ENCODE measurements at places on chromosomes 5 and 9.

- DNase-seq, result peak; percentile 2
Observed at GRCh38 chr9:127159325-127159801, 36.9 kb upstream of the ANGPTL2 start.

DNA sequence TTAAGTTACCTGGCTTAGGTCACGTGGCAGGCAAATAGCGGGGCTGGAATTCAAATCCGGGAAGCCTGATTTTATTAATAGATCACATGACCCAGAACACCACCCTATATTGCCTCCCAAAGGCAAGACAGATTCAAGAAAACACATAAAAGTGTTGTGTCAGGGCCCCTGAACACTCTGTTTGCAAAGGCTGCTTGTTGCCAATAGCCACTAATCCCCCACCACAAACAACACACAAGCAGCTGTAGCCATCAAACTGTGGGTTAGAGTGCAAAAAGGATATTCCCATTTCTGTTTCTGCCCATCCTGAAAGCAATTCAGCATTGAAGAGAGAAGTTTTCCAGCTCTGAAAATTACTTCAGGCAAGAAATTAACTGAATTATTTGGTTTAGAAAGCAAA lies 358.9 kb upstream of the RFX3 start:
- DNase-seq, result no peak

GRCh38 chr5:168356171-168356570 lies 64.7 kb downstream of the WWC1 start:
- no peak for DNase-seq

- no peak for DNase-seq
Observed at GRCh38 chr9:18606281-18606680, 132.3 kb downstream of the ADAMTSL1 start.

- no peak for DNase-seq
Observed at GRCh38 chr9:38153152-38153909, 84.3 kb upstream of the SHB start.

DNA sequence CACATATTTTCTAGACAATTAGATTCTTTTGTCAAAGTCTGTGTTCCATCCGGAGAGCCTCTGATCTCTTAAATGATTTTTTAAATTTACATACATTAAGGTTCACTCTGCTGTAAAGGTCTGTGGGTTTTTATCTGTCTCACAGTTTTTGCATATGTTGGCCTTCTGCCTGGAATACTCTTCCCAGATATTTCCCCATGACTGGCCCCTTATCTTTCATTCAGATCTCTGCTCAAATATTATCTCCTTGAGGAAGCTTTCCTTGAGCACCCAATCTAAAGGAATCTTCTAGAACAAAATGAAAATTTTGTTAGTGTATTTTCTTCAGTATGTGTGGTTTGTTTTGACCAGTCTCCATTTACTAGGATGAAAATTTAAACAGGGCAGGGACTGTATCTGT lies 26.3 kb downstream of the FAF2 start:
- DNase-seq, result no peak

GRCh38 chr5:122924203-122924602 lies 78.8 kb downstream of the SNX24 start:
- no peak for DNase-seq

- no peak for DNase-seq
Observed at GRCh38 chr5:87732875-87733768, 320.4 kb upstream of the CCNH start.

- no peak for DNase-seq
Observed at GRCh38 chr5:125325488-125326149, 579.2 kb upstream of the ZNF608 start.

GRCh38 chr9:131942146-131942720 lies 137.4 kb downstream of the MED27 start:
- DNase-seq, result no peak

GRCh38 chr5:72955143-72955767 lies 586 bp upstream of the FCHO2 start:
- DNase-seq, result peak; percentile 67

DNA sequence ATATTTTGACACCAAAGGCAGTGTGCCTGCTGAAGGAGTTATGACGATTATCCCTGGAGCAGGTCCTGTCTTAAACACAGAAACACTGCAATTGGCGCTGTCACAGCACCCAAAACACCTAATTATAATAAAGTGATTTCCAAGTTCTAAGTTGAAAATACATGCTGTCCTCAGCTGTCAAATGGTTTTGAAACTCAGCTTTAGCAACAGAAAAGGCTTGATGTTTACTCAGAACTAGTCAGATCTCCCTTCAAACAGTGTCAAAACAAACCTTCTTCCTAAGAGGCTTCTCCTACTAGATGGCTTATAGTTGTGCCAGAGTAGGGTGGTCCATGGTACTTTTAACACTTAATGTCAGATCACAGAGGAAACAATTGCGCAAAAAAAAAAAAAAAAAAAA lies 87.2 kb upstream of the IRX1 start:
- DNase-seq, result no peak

DNA sequence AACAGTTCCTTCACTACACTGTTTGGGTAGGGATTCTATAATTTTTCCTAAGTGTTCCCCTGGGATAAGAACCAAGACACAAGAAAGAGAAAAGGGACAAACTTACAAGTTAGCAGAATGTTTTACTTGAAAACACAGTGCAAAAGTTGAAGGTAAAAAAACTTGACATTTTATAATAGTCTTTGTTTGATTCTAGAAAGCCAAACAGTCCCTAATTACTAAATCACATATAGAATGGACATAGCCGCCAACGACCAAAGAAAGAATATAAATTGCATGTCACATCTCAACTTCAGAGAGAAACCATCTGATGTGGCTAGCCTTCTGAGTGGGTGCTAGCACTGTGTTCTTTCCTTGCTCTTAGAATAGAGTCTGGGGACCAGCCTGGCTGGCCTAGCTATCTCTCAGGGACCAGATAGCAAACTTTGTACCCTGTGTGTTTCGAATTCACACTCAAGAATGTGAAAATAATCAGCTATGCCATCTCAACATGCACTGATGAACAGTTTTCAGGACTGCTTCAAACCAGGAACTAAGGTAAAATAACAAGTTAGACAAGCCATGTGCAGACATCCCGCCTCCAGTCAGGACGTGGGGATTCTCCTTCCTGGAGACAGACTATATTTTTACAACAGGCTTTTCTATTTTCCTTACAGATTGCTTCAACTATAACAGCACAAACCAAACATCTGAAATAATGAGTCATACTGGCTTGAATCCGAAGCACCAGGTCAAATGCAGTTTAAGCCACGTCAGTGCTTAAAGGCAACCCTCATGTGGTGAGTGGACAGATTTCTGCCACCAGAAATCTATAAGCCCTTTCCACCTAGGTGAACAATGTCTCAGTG lies 53.7 kb downstream of the LHFPL2 start:
- peak; percentile 80 for DNase-seq

GRCh38 chr5:17964067-17964466 lies 329.8 kb downstream of the TAF11L14 start:
- no peak for DNase-seq

DNA sequence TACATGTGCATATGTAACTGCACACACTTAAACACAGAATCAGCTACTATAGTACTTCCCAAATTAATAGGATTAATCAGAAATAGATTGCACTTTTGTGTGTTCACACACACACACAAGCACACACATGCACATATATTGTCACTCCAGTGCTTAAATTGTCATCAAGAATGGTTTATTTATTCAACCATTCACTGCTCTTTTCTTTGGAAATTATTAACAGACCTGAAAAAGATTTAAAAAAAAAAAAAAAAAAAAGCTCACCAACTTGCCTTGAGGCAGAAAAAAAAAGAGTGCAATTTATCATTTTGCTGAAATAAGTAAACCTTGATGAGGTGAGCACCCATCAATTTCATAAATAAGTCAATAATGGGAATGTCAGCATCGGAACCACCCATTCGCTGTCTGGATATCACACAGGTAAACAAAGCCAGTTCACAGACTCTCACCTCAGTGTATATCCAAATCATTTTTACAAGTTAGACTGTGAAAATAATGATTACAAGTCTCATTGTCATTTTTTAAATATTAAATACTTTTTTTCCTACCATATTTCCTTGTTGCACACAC lies 562.8 kb downstream of the BNC2 start:
- no peak for DNase-seq

DNA sequence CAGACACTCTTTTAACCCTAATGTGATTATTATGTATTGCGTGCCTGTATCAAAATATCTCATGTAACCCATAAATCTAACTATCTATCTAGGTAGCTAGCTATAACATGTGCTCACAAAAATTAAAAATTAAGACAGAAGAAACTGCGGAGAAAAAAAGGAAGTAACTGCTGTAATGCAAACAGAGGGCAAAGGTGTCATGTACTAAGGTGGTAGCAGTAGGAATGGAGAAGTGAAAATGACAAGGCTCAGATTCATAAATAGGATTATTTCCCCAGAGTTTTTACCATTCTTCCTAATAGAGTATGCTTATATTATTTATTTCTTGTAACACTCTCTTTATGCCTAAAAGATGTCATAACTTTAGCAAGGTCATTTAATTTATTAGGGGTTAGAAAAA lies 1527.5 kb upstream of the C9orf72 start:
- DNase-seq, result no peak

- no peak for DNase-seq
Observed at GRCh38 chr9:20390400-20390799, 231.9 kb downstream of the MLLT3 start.

DNA sequence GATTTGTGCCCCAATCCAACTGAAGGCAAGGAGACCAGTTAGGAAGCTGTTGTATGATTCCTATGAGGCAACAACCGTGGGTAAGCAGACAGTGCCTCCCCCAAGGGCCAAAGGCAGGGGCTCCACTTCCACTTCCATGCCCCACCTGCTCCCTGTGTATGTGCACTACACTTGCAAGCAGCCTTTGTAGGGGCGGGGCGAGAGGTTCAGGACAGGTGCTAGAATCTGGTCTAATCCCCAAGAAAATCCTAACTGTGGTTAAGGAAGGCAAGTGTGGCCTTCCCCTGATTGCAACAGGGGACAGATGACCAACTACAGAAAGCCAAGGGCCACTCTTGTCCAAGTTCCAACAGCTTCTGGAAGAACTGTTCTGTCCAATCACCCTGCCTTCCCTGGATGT lies 41.7 kb downstream of the B4GALT1 start:
- DNase-seq, result no peak

- no peak for DNase-seq
Observed at GRCh38 chr5:147859962-147860640, 18.4 kb upstream of the SCGB3A2 start.

- no peak for DNase-seq
Observed at GRCh38 chr5:171314728-171315385, 5.8 kb downstream of the TLX3 start.
